ENCODE measurements at places on chromosomes 3 and 15.

DNA sequence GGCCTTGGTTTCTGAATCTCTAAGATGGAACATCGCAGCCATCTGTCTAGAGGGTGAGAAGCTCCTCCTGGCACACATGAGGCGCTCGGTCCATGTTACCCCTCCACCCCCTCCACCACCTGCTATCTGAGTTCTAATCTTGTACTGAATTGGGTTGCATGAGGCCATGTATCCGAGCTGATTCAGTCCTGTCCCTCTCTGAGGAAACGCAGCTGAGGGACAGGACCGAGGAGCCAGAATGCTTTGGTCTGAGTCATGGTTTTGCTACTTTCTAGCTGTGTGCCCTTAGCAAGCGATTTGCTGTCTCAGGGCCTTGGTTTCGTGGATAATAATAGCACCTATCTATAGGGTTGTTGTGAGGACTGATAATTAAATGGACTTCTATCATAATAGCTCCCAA is 87.8 kb upstream of the SEC13 start:
- DNase-seq = no peak

GRCh38 chr3:152609891-152610290 is 225.0 kb upstream of the P2RY1 start:
- no peak for DNase-seq

DNA sequence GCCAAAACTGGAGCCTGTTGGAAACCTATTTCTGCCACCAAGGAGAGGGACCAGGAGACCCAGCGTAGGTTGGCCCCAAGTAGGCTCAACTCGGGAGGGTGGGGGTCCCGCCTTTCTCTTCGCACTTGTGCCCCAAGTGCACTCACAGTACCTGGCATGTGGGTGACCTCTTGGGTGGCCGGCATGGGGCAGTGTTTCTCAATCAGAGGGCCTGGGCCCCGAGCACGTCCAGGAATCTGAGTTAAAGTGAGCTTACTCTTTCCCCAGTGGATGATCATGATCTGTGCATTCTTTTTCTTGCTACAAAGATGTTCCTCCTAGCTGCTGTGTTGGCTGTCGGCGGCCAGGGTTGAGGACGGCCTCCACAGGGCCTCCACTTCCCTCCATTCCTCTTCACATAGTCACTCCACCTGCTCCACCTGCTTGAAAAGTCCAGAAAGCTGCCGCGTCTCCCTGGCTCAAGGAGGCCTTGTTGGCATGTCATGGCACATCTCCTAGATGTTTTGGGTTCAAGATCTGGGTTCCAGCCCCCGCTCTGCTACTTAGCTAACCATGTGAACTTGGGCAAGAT is 66.5 kb upstream of the SEC61A1 start:
- DNase-seq = no peak

- no peak for DNase-seq
These were observed 8.4 kb upstream of the CD47 start for GRCh38 chr3:108099244-108099643.

GRCh38 chr3:128262457-128262856 is 109.2 kb downstream of the EEFSEC start:
- no peak for DNase-seq

- DNase-seq = no peak
These were observed 21.4 kb downstream of the SECISBP2L start for GRCh38 chr15:49024840-49025239.

- DNase-seq = no peak
These were observed 88.2 kb upstream of the C2CD4B start for GRCh38 chr15:62253294-62253693.

Measured in activated CD4-positive, alpha-beta T cell treated with anti-CD3 and anti-CD28 coated beads, Interleukin-2, Interleukin-6, amounts not matched to agents 100 ng/mL and 50 ng/mL, durations not matched to agents 16 hours and 8 hours (primary cell).